Naive thymus-derived CD8-positive, alpha-beta T cell (primary cell): ENCODE measurements at places on chromosomes 13 and 19.
A peak's percentile ranks its signal among the peaks of the same experiment; 100 is the strongest.

GRCh38 chr13:78638216-78638615 lies 20.7 kb downstream of the OBI1 start:
- DNase-seq, result no peak

- no peak for DNase-seq
These were observed 18.8 kb upstream of the MIR17HG start for GRCh38 chr13:91328726-91329125.

DNA sequence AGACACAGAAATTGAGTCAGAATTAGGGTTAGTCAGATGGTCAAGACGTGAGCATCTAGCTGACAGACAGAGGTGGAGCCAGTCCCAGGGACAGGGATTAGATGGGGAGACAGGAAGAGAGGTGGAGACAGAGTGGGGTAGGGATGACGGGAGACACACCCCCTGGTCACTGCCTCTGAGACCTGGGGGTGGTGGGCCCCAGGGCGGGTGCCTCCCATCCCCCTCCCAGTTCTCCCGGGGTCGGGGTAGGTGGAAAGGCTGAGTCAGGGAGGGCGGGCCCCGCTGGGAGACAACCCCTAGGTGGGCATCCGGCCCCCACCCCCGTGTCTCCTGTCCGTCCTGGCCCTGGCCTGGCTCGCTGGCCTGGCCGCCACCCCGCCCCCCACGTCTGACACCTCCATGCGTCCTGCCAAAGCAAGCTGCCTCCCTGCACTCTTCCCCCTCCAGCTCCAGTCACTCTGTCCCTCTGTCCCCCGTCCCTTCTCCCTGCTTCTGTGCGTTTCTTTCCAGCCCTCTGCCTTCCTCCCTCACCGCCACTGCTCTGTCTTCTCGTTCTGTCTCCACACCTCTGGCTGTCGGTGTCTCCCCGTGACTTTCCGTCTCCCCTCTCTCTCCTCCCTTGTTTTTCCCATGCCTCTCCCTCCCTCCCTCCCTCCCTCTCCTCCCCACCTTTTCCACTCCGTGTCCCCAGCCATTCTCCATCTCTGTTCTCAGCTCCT lies 15.1 kb downstream of the CCDC97 start:
- no peak for DNase-seq

DNA sequence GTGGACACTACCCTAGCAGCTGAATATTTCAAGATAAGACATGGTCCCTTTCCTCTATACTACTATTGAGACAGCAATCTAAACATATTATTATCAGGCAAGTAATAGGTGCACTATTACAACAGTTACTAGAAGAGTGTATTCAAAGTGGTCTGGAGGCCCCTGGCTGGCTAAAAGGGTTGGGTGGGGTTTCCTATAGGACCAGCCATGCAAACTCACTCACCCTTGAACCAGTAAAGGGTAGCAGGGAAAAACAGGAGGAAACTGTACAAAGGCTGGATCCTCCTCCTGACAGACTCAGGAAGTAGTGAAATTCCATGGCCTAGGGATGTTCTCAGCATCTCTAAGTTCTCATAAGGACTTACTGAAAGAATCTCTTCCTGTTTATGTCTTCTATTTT lies 7.7 kb downstream of the SMAD9 start:
- DNase-seq, result no peak

- no peak for DNase-seq
These were observed 140.8 kb downstream of the MIPEP start for GRCh38 chr13:23748109-23748990.

GRCh38 chr13:108426893-108427292 lies 157.4 kb downstream of the TNFSF13B start:
- DNase-seq, result no peak

DNA sequence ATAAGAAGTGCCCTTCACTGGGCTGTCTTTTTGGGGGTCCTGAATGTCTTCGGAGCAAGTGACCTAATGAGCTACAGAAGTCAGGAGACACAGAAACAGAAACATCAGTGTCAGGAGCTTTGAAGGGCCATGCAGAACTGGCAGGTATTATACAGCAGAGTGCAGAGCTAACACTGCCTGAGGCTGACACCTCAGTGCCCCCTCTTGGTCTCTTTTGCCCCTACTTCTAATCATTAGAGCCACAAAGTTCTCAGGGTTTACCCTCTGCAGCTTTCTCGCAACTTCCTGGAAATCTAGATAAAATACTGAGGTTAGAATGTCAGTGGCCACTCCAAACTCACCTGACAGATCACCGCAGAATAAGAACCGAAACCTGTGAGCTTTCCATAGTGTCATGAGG lies 172.7 kb downstream of the B3GLCT start:
- no peak for DNase-seq

- peak; percentile 33 for DNase-seq
These were observed 5.6 kb downstream of the SNRPA start for GRCh38 chr19:40756502-40757110.

GRCh38 chr19:55463583-55464031 lies 944 bp downstream of the C19orf85 start:
- no peak for DNase-seq

DNA sequence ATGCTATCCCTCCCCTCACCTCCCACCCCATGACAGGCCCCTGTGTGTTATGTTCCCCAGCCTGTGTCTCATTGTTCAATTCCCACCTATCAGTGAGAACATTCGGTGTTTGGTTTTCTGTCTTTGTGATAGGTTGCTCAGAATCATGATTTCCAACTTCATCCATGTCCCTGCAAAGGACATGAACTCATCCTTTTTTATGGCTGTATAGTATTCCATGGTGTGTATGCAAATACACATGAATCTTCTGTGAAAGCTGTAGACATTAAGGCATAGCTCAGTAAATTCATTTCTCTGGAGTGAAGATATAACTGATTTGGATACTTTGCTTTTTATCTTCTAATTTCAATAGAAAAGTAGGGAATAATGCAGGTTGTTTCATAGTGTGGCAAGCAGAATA lies 125.8 kb upstream of the C1QTNF9B start:
- DNase-seq, result no peak

GRCh38 chr19:870963-871401 lies 11.5 kb downstream of the CFD start:
- DNase-seq, result no peak

- no peak for DNase-seq
These were observed 31.1 kb downstream of the NOTCH3 start for GRCh38 chr19:15169541-15170285.

DNA sequence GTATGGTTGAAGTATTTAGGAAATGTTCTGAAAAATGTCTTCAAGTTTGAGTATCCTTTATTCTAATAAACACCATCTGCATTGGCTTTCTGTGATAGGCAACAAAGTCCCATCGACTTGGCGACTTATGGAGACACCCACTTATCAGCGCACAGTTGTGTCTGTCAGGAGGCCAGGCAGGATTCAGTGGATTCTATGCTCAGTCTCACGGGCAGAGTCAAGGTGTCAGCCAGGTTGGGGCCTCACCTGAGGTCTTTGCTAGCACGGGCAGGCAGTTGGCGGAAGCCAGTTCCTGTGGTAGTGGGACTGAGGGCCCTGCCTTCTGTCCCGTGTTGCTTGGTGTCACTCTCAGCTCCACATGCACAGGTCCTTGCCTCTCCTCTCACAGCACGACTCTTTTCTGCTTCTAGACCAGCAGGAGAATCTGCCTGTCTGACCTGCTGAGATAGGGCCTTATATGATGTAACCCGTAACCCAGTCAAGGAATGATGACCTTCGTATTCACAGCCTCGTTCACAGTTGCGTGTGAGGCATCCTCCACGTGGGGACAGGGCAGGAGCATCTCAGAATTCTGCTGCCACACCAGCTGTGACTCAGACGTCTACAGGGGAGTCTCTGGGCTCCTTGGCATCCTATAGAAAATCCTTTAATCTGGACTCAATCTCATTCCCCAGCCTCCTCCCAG lies 10.0 kb downstream of the CUL4A start:
- DNase-seq, result no peak

DNA sequence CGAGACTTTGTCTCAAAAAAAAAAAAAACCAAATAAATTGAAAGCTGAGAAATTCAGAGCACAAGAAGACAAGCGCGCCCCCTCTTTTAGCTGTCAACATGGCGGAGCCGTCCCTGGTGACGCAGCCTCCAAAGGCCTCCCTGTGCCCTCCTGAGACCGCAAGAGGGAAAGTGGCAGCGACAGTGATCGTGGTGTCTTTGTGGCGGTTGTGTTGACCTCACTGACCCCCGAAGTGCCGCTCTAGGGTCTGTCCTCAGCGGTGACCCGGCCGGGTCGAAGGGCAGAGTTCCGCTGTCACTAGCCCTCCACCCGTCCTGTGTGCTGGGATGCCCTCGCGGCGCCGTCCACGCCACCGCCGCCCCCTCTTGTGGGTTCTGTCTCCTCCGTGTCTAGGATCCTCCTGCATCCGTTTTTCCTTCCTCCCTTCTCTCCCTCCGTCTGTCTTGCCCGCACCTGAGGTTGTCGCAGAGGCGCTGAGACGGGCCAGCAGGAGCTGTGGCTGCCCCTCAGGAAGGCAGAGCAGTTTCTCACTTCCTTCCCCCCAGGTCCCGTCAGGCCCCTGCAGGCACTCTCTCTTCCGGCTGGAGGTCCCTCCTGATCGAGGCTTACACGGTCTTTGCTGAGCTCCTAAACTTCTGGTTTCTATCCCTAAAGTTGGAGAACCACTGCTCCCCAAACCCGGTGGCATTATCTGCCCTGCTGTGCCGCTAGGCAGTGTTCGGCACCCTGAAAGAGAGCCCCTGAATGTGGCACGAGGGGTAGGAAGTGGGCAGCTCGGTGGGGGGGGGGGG lies 7.2 kb downstream of the UHRF1 start:
- peak; percentile 56 for DNase-seq

DNA sequence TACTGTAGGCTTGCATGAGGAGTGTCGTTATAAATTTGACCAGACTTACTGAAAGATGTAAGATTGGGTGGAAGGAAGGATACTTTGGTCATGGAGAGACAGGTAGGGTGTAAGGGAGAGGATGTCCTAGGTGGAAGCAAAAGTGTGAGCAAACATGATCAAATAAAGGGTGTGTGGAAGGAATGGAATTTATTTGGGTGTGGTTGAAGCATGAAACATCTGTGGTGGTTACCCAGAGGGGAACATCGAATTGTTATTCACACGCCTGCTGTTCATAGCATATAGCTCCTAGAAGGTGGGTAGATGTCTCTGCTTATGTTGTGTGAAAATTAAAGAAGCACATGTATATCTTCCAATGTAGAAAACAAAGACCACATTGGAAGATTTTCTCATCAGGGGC lies 157.7 kb downstream of the ATP8A2 start:
- DNase-seq, result no peak

DNA sequence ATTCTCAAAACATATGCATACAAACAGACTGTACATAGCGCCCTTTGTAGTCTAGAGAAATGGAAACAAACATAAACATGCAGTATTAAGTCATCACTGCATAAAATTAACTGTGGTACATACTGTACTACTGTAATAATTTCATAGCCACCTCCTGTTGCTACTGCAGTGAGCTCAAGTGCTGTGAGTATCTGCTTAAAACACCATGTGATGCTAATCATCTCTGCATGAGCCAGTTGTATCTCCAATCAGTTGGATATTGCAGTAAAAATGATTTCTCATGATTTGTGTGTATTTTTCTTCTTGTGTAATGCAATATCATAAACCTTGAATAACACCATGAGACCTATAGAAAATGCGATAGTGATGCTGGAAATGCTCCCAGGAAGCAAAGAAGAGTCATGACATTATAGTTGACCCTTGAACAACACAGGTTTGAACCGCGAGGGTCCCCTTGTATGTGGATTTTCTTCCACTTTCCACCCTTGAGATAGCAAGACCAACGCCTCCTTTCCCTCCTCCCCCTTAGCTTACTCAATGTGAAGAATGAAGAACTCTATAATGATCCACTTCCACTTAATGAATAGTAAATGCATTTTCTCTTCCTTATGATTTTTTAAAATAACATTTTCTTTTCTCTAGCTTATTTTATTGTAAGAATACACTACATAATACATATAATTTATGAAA lies 4.1 kb downstream of the TNFSF13B start:
- DNase-seq, result no peak

- no peak for DNase-seq
These were observed 25.9 kb downstream of the FAM216B start for GRCh38 chr13:42807241-42807640.

DNA sequence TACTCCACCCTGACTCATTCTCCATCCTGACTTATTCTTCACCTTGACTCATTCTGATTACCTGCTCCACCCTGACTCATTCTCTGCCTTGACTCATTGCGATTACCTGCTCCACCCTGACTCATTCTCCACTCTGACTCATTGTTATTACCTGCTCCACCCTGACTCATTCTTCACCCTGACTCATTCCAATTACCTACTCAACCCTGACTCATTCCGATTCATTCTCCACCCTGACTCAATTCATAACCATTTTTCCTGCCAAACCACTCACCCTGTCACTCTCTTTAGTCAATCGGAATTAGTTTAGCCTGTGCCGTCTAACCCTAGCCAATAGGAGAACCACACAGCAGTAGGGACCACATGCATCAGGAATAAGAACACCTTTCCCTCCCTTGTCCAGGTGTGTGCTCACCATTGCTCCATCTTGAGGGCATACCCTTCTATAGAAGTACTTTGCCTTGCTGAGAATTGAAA lies 1227.4 kb upstream of the PCDH20 start:
- no peak for DNase-seq
